ENCODE measurements at places on chromosomes 7 and 10.

DNA sequence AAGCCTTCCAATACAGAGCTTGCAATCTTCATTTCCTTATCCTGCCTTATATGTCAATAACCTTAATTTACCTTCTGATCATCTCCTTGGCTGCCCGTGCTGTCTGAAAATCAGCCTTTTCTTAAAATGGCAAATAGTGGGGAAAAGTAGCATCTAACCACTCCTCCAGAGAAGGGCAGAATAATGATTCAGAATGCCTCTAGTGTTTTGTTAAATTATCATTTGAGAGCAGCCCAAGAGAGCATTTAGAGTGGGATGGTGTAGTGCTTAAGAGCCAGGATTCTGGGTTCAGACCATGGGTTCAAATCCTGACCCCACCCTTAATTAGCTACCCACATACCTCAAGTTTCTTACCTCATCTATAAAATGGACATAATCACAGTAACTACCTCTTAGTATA, 4.6 kb upstream of the TMEM139 start:
- no peak for DNase-seq

- no peak for DNase-seq
These were observed 18.4 kb downstream of the ADAM8 start for GRCh38 chr10:133258066-133258817.

GRCh38 chr7:75856536-75856935, 22.3 kb upstream of the RHBDD2 start:
- DNase-seq, result no peak

DNA sequence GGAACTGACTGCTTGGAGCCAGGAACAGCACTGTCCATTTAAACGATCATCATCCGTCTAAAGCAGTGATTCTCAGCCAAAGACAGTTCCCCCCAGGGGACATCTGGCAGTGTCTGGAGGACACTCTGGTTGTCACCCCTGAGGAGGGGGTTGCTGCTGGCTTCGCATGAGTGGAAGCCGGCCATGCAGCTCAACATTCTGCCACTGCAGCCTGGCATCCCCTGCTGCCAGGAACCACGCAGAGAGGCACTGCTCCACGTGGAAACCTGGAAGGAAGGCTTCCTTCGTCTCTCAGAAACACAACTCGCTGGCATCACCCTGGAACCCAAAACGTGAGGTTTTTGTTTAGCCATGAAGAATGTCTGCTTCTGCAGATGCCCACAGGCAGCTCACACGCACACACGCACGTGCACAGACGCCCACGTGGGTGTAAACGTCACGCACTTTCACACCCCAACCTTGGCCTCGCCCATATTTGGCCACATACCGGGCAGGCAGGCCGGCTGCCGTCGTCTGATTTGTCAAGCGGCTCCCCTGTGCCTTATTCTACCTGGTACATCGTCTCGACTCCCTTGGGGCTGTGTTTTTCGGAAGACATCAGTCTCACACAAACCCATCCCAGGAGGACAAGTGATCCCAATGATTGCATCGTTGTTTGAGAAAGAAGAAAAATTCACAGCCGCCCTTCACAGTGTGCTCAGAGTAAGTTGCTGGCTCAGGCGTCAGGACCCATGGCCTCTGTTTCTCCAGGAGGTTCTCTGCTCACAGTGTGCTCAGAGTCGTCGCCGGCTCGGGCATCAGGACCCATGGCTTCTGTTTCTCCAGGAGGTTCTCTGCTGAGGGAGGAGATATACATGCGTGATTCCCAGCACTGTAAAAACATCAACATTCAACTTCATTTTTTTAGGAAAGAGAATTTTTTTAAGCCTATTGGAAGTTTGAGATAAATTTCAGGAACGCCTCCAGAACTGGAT, 127.2 kb upstream of the PPP2R2D start:
- no peak for DNase-seq

- no peak for DNase-seq
These were observed 18.1 kb downstream of the PRKG1 start for GRCh38 chr10:51092402-51092801.

DNA sequence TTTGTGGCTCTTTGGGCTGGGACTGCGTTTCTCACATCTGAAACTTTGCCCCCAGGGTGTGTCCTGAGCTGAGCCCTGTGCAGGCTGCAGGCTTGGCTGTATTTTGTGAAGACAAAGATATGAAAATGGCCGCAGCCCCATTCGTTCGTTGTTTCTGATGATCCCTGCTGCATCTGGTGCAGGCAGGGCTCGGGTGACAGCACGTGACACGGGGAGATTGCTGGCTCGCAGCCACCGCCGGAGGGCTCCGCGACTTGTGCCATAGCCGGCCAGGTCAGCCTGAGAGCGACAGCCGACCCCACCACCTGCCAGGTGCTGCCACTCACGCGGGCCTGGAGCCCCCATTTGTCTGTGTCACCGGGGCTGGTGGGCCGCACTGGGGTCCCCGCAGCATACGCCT, 81.3 kb downstream of the ZRANB1 start:
- no peak for DNase-seq

GRCh38 chr7:1845536-1846311, 175.6 kb downstream of the ELFN1 start:
- DNase-seq, result no peak

DNA sequence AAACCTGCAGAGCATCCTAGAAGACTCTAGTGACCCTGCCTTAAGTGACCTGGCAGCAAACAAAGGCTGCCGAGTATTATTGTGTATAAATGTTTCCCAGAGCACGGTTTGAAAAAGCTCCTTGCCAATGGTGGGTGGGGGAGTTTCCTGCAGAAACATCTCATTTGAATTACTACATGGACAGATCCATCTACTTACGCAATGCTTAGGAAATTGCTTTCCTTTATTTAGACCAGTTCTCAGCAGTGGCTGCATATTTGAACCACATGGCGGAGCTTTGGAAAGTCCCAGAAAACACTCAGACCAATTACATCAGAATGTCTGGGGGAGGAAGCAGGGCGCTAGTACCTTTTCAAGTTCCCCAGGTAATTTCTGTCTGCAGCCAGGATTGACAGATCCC, 560.9 kb downstream of the SDK1 start:
- no peak for DNase-seq

- no peak for DNase-seq
These were observed 1.7 kb upstream of the SPACDR start for GRCh38 chr7:100465702-100466311.

DNA sequence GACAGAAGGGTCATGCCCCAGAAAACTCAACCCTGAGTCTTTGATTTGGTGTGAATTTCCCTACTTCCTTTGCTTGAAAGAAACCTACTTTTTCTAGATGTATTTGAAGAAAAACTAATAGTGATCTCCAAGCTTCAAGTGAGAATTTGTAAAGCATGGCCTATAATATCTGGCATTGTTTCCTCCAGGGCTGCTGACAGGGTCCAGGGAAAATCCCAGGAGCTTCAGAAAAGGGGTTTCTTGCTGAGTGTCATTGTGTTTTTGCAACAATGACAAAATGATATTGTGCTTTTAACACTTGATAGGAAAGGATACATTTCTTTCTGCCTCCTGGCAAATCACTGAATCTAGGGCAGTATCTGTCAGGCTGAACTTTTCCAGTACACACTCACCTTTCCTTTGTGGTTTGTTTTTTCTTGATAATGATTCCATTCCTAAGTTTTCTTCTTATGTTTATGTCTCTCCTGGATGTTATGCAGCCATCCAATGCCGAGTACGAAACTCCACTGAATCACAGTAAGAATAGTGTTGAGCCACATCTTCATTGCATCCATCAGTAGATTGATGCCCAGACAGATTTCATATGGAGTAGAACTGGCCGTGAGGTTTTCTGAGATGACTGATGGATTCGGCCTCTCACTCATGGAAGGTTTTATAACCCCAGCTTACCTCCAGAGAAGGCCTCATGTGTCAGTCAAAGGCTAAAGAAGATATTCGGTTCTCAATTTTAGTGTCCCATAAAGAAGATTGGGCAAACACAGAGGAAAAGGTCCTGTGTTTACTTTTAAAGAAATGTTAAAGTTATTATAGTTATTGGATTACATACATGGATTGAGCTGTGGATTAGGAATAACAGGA, 76.9 kb upstream of the STEAP1B start:
- DNase-seq, result no peak

Data from stimulated activated CD8-positive, alpha-beta memory T cell treated with anti-CD3 and anti-CD28 coated beads, Interleukin-12 subunit alpha, Interleukin-12 subunit beta, amount 100 ng/mL, for 4 hours (primary cell).